ENCODE measurements at places on chromosomes 2 and 18.

GRCh38 chr2:67054728-67055127 lies 342.4 kb upstream of the ETAA1 start:
- DNase-seq = no peak

DNA sequence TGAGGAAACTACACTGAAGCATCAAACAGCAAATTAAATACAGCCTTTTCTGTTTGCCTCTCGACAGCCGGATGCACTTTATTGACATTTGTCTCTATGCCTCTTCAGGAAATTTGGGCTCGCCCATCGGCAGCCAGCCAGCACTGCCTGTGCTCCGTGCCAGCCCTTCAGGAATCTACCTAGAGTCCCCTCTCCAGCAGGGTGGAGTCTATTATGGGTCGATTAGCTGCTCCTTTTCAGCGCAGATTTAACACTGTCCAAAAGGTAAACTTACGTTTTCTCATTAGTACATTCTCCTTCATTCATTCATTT lies 91.5 kb downstream of the MYCN start:
- DNase-seq = no peak

DNA sequence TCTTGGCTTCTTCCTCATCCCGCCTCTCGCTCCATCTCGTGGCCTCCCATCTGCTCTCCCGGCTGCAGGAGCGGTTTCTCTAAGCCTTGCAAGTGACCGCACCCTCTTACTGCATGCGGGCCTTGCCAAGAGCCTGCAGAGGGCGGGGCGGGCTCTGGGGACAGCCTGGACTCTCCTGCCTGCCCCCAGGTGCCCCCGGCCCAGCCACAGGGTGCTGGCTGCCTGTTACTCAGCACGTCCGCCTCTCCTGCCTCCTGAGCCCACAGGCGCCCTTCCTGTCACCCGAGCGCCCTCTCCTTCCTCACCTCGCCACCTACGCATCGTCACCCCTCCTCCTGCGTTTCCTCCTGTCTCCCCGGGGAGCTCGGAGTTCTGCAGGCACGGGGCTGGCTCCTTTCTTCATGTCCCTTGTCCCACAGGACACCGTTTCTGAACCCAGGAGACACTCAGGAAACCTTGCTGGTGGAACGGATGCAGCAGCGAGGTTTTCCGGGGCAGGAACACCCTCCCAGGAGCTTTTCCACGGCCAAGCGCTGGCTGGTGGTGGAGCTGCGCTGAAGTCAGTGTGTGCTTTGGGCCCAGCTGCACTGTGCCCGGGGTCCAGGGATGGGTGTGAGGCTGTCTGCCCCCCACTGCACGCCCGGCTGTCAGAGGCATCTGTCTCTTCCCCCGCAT lies 28.5 kb downstream of the HPCAL1 start:
- peak; percentile 87 for DNase-seq

GRCh38 chr18:6747646-6748045 lies 18.1 kb downstream of the ARHGAP28 start:
- DNase-seq = no peak

DNA sequence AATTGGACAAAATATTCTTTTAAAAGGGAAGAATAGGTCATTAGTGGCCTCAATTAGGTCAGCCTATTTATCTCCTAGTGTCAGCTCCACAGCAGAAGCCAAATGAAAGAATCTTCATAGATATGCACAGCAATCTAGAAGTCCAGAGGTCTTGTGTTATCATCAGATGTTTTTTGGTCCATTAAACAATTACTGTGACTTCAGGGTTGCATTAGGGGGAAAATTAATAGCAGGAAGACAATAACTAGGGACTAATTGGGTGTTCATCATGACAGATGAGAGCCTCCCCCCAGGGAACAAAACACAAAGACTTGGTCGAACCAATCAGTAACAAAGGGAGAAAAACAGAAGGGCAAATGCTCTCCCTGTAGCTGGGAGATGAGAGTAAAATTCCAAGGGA lies 264.7 kb downstream of the PTH2R start:
- no peak for DNase-seq

- no peak for DNase-seq
These were observed 35.6 kb downstream of the USP34 start for GRCh38 chr2:61435291-61435690.

GRCh38 chr18:80198391-80198790 lies 48.9 kb downstream of the PARD6G start:
- DNase-seq = no peak

All from CD4-positive, alpha-beta T cell treated with Interleukin-6 for 4 hours (primary cell).